ENCODE measurements at places on chromosomes 11 and 22.

DNA sequence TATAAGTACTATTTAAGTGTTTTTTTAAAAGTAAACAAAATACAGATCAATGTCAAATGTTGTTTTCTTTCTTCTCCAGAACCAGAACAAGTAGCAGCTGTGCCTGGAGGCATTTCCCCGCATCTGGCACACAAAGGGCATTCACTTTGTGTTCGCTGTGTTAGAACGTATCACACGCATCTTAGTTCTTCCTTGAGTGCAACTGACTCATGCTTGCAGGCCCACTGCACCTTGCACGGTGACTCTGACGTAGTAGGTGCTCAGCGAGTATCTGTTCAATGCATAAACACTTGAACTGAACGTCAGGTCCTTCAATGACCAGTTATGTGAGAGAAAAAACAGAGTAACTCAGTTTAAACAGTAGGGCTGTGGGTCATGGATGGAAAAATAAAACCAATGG lies 3.5 kb downstream of the IFT27 start:
- DNase-seq = no peak

GRCh38 chr11:11514246-11514645 lies 107.6 kb downstream of the GALNT18 start:
- no peak for DNase-seq

- DNase-seq = peak; percentile 65
Measured at GRCh38 chr11:10930972-10931760, 73.3 kb upstream of the ZBED5 start.

- peak; percentile 22 for DNase-seq
Measured at GRCh38 chr11:113289431-113290187, 24.8 kb upstream of the TTC12 start.

DNA sequence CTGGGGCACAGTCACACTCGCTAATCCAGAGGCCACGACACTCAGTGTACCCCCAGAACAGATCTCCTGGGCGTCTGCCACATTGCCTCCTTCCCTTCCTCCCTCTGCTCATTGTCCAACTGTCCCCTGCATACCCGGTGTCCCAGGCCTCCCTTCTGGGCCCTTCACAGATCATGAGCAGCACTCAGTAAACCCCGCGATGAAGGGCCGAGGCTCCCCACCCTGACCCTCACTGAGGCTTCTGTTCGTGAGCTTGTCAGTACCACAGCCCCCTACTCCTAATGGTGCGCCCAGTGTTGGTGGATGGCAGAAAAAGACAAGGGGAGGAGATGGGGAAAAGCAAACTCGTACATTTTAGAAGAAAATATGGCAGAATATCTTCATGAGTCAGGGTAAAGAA lies 12.6 kb downstream of the RSPH14 start:
- no peak for DNase-seq

- DNase-seq = no peak
Measured at GRCh38 chr11:14350215-14350614, 8.8 kb downstream of the RRAS2 start.

GRCh38 chr11:118628432-118628831 lies 21.0 kb downstream of the PHLDB1 start:
- no peak for DNase-seq

GRCh38 chr11:32224580-32224979 lies 133.7 kb downstream of the RCN1 start:
- DNase-seq = no peak
